ENCODE measurements at places on chromosomes 11 and 22.

DNA sequence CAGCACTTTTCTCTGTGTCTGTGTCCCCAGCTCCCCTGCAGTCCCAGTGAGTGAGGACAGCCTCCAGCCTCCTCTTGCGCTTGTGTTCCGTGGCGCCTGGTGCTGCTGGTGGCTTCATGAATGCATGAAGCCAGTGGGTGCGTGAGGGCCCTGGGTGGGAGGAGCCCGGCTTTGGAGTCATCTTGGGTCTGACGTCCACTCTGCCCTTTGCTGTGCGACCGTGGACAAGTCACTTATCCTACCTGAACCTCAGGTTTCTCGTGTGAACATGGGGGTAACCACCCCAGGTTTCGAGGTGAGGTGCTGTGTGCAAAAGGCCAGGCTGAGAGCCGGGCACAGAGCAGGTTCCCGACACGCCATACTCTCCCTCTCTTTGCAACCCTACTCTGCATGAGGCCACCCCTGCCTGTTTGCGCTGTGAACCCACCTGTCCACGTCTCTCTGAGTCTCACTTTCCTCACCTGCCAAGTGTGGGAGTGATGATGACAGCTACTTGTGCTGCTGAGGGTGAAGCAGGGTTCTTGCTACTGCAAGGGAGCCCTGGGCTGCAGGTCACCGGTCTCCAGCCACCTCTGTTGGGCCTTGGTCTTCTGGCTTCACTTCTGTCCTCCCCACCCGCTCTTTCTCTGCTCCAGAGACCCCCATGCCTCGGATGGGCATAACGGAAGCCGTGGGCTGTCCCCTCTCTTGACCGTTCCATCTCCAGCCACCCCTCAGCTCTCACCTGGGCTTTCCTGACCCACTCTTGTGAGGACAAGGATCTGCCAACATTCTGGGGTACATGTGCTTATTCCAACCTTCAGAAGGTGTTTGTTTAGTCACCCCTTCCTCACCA is 537.6 kb downstream of the TBC1D22A start:
- DNase-seq, result no peak

GRCh38 chr11:129195682-129196081 is 3.6 kb upstream of the ARHGAP32 start:
- no peak for DNase-seq

GRCh38 chr11:64768300-64768694 is 8.5 kb upstream of the PYGM start:
- no peak for DNase-seq

- no peak for DNase-seq
Observed at GRCh38 chr11:62010935-62011528, 43.6 kb upstream of the FTH1 start.

DNA sequence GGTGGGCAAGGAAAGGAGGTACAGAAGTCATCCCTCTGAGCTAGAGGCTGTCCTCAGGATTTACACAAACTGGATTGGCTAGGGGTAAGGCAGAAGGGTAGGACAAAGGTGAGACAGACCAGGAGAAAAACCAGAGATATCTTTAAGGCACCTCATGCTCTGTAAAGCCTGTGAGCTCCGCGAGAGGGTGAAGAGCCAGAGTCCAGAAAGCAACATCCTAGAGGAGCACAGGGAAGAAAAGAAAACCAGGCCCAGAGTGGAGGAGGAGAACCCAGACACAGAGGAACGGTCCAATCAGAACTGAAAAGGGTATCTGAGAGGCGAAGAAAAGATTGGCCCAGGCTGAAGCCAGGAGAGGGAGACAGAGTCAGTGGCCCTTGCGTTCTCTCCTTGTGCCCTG is 5.1 kb downstream of the SLC37A4 start:
- DNase-seq, result no peak

All from stimulated activated CD4-positive, alpha-beta T cell treated with anti-CD3 and anti-CD28 coated beads, TNF-alpha, amount 100 ng/mL, for 1 hour (primary cell).